Inflammatory macrophage treated with lipopolysaccharide for 1 hour (primary cell): ENCODE measurements at places on chromosomes 6 and 20.

DNA sequence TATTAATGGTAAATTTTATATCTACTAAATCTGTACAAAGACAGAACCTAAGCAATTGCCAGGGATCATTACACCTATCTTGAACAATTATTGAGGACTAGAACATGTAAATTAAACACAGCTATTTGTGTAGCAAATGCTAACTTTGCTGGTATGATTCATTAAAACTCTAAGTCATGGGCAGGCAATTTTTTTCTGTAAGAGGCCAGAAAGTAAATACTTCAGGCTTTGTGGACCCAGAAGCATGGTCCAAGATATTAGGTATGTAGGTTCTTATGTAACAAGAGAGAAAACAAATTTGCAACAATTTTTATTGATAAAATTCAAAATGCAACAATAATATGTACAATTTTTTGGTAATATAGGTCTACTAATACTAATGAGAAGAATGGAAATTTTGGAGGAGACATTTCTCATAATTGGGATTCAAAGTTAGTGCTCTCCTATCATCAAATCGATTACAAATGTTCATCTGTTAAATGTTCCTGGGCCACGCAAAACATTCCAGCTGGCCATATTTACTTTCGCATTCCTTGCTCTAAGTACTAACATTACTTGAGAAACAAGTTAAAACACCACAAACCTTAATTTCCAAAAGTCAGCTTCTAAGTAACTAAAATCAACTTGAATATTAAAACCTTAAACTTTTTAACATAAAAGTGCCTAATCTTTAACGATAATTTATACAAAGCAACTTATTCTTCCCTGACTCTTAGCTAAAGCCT, 4.3 kb downstream of the TMEM30A start:
- DNase-seq = no peak

GRCh38 chr6:66126358-66126757, 419.3 kb upstream of the EYS start:
- DNase-seq = no peak

DNA sequence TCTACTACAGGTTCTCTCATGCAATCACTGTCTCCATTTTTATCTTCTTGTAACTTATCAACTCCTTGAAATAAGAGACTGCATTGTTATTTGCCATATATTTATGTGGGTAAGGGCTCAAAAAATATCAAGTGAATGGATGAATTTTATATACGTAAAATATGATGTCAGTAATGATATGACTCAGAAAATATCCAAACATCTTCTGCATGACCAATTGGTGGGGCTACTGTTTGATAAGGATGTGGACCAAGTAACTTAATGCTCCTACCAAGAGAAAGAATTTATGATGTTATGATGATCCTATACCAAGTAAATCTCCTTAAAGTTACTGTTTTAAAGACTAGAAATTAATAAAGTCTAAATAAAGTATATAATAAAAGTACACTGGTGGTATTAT, 103.7 kb downstream of the OGFRL1 start:
- no peak for DNase-seq

GRCh38 chr6:117469356-117469755, 13.1 kb upstream of the DCBLD1 start:
- DNase-seq = no peak

DNA sequence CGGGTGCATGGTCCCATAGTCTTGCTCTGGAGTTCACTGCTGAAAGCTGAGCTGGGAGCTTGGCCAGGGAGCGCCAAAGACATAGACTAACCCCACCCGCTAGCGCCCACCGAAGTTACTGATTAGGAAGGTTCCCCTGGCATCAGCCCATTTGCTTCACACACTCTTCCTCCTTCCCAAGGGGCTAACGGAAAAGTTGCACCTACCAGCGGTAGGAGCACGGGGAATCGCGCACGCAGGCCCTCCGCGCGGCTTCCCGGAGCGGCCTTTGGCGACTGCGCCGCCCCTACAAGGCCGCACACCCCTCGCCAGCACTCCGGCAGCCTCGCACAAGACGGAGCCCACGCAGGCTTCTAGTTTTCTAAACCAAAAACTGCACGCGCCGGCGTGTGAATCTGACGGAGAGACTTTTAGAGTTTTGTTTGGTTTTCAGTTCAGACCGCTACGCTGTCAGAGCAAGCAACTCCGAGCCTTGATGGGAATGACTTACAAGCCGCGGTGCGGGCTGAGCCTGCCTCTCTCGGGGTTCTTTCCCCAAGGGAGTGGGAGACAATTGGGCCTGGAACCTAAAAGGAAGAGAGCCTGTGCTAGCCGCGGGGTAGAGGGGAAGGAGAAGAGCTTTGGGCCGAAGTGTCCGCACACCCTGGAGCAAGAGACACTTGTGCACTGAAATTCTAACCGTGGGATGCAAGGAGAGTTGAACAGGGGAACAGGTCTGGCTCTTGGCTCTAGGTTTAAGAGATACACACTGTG, 891 bp upstream of the POU3F2 start:
- DNase-seq = no peak

DNA sequence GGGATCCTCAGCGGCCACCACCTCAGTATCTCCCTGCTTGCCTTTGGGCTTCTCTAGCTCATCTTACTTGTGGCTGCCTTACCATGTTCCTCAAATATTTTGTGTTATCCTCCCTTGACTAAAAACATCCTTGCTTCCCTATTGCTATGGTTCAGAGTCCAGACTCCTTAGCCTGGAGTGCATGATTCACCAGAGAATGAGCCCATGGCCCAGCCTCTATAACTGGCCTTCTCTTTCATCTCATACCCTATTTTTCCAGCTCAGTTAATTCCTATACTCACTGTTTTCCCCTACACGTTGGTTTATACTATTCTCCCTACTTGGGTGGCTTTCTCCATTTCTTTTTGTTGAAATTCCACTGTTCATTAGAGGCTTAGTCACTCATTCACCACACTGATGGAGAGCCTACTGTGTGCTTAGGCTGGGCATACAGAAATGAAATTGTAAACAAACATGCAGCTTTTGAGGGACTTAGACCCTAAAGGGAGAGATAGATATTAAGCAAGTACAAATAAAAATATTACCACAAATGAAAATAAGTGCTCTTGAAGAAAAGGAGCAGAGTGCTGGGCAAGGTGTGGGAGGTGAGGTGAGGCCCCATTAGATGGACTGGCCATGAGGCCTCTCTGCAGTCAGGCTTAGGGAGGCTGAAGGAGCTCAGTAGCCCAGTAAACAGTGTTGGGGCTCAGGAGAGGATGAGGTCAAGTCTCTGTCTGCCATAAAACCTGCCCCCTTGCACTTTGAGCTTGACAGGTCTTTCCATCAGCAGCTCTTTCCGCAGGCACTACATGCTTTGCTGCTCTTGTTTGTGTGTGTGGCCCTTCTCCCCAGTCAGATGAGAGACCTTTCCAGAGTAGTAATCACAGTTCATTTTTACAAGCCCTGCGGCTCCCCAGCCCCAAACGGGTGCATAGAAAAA, 109.3 kb downstream of the TCP11 start:
- no peak for DNase-seq

GRCh38 chr6:50889935-50890334, 71.3 kb downstream of the TFAP2B start:
- no peak for DNase-seq

- no peak for DNase-seq
Observed at GRCh38 chr20:39974966-39975501, 714.0 kb downstream of the MAFB start.
